ENCODE measurements at places on chromosomes 2 and 18.

DNA sequence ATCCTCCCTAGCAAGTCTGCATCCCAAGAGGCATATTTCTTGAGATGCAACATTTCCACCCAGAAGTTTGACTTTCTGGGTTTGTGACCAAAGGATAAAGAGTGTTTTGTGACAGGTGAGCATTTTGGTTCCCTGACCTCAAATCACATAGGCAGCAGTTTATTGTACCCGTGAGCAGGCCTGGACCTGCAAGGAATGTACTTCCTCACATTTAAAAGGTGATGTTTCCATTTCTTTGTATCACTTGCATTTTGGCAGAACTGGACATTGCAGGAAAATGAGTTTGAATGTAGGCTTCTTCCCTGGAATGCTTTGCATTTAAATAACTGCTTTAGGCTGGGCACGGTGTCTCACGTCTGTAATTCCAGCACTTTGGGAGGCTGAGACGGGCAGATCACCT lies 160.7 kb downstream of the ALPK2 start:
- no peak for DNase-seq

DNA sequence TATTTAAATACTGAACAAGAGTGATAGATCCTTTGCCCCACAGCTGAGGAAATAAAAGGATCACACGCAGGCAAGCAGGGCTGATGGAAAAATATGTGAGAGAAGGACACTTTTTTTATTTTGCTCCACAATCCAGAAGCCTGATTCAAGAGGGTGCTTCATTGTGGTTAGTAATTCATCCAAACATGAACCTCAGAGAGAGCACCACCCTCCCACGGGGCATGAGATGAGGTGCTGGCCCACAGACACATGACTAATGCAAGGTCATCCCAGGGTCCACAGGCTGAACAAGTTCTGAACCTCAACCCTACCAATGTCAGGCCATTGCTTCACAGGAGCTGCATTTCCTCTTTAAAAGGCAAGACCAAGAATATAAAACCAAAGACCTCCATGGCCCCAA lies 239.6 kb downstream of the MREG start:
- peak; percentile 72 for DNase-seq

DNA sequence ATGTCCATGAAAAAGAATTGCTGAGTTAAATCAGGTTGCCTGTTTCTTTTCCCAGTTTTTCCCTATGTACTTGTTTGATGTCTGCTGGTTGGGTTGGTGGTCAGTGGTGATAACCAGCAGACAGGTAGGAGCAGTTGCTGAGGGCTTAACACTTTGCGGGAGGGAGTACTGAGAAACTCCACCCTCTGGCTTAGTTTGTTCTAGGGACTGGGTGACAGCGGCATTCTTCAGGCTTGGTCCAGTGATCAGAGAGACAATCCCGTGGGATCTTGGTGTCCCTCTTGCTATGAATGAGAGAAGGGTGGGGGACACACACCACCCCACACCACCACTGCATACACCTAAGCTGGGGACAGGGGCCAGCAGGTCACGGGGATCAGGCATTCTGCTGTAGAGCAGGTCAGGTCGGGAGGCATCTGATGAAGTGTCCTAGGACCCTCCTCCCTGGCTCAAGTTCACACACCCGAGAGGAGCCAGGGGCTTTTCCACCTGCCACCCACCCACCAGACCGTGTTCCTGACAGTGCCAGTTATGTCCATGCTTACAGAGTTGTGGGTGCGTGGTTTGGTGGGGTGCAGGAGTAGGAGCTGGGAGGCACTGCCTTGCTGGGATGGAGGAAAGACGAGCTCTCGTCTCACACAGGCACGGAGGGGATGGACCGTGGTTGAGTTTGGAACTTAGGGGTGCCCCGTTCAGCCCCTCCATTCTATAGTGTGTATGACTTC lies 21.3 kb upstream of the ALLC start:
- no peak for DNase-seq

DNA sequence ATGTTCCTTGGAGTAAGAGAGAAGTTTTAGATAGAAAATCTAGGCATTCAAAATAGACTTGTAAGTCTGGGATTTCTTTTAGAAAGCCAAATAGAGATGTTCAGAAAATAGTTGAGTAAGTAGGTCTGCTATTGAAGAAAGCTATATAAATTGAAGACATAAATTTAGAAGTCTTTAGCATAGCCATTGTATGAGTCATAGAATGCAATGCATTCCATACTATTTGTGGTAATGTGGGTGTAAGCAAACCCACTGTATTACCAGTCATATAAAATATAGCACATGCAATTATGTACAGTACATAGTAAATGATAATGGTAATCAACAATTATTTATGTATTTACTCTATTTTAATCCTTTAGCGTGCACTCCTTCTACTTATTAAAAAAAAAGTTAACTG lies 14.1 kb downstream of the MC4R start:
- DNase-seq = peak; percentile 10

DNA sequence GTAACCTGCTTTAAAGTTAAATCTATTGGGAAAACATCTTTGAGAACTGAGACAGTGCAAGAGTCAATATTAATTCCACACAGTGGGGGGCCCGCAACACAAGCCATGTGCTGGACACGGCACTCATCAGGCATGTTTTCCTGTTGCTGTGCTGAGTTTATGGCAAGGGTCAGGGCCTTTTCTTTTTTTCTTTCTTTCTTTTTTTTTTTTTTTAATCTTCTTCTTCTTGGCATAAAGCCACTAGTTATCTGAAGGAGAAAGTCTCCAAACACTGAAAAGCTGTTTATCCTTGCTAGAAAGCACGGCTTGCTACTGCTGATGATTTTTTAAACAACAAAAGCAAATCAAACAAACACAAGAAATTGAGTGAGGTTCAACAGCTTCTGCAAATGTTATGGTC lies 252.1 kb downstream of the ZNF521 start:
- DNase-seq = peak; percentile 6

GRCh38 chr2:156518138-156518537 lies 82.0 kb downstream of the GPD2 start:
- DNase-seq = no peak

All from AG04450 (cell line).